Glutamatergic neuron (in vitro differentiated cells): ENCODE measurements at places on chromosomes 11 and 22.

GRCh38 chr11:82750643-82751139, 17.0 kb upstream of the FAM181B start:
- no peak for DNase-seq

GRCh38 chr11:70857894-70858293, 394.5 kb downstream of the SHANK2 start:
- DNase-seq = no peak

- no peak for DNase-seq
These were observed 17.9 kb downstream of the TTC17 start for GRCh38 chr11:43376594-43376993.

DNA sequence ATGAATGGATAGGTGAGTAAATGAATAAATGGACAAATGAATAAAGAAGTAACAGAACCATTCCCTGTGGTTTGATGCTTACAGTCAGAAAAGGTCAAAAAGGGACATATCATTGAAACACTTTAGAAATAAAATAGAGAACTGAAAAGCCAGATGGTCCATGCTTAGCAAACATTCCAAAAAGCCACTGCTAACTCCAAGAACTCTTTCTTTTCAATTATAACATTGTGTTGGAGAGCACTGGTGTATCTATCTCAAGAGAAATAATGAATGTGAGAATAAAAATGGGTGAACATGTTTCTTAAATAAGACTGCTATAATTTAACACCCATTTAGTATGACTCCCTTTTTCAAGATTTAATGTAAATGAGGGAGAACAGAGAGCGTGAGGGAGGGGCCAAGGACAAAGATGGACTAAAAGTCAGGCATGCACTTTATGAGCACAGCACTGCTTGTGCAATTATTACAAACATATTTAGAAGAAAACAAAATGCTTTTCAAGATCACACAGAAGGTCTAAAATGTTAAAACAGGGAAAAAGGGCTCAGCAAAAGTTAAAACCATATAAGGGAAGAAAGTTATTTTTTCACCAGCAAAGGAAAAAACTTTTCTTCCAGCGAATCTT, 224.3 kb upstream of the PITPNB start:
- DNase-seq = no peak

GRCh38 chr11:27861706-27862430, 161.6 kb upstream of the BDNF start:
- no peak for DNase-seq
